Mesothelial cell of epicardium (in vitro differentiated cells): ENCODE measurements at places on chromosomes 13 and 19.

GRCh38 chr13:50485979-50486935 is 357.2 kb downstream of the DLEU7 start:
- no peak overlapping the region for H3K27ac ChIP-seq
- H3K27me3 ChIP-seq, result no peaks in the 10 kb centered on the region
- no peaks in the 10 kb centered on the region for H3K36me3 ChIP-seq
- H3K4me3 ChIP-seq, result no peak overlapping the region

DNA sequence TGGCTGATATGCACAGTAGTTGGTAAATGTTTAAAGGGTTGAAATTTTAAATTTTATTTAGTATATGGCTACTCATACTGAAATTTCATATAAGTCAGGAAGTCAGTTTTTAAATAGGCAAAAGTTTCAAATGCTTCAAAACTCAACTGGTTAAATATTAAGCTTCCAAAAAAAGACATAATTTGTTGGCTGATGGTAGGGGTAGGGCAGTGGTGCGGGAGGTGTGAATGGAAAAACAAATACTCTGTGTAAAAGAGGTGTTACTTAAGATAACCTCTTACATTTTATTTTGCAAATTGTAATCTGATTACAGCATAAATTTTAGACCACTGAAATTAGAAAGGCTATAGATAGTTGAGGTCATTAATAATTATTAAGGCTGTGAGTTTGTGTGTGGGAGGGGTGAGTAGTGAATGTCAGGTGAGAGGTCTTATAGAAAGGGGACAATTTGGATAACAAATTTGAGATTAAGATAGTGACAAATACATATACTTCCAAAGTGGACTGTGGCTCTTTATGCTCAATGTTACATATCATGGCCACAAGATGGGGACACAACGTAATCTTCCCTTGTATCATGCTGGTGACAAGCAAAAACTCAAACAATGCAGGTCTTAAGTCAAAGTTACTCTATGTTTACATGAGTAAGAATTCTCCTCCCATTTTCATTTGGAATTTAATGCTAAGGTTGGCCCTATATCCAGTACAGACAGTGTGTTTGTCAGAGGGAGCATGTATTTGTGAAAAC is 36.6 kb upstream of the OXGR1 start:
- no peaks in the 10 kb centered on the region for H3K27me3 ChIP-seq
- no peaks in the 10 kb centered on the region for H3K36me3 ChIP-seq
- DNase-seq, result no peak
- no peak overlapping the region for H3K4me3 ChIP-seq

DNA sequence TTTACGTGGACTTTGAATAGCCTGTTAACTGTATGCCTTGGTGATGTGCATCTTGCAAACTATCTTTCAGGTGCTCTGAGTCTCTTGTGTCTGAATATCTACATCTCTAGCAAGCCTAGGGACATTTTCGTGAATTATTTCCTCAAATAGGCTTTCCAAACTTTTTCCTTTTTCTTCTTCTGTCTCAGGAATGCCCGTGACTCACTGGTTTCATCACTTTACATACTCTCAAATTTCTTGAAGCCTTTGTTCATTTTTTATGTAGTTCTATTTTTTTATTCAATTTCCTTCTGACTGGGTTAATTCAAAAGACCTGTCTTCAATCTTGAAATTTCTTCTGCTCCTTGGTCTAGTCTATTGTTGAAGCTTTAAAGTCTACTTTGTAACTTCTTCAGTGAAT is 332.2 kb downstream of the OXGR1 start:
- no peaks in the 10 kb centered on the region for H3K36me3 ChIP-seq
- DNase-seq, result no peak
- no peak overlapping the region for H3K4me3 ChIP-seq
- H3K27ac ChIP-seq, result no peak overlapping the region
- no peaks in the 10 kb centered on the region for H3K4me1 ChIP-seq
- H3K27me3 ChIP-seq, result no peaks in the 10 kb centered on the region

DNA sequence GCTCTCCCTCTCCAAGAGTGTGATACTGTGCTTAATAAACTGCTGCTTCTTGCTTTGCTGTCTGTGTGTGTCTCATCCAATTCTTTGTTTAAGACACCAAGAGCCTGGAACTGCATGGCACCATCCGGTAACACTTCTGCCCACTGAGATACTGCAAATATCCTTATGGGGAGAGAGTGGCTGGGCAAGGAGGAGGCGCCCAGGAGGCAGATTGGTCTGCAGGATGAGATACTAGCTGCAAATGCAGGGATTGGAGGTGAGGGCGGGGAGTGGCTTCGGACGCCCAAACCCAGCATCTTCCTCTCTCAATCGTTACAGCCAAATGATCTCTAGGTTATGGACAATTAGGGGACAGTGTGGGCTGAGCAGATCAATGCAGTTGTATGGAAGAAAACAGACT is 1.7 kb upstream of the SIGLEC7 start:
- no peaks in the 10 kb centered on the region for H3K4me1 ChIP-seq
- DNase-seq, result no peak
- peaks cover 50% of the 10 kb centered on the region for H3K27me3 ChIP-seq
- no peak overlapping the region for H3K4me3 ChIP-seq
- H3K36me3 ChIP-seq, result no peaks in the 10 kb centered on the region
